ENCODE measurements at places on chromosomes 3 and 15.

GRCh38 chr3:186525369-186526255 is 18.6 kb downstream of the CRYGS start:
- DNase-seq, result no peak

GRCh38 chr15:58026051-58026450 is 39.5 kb downstream of the ALDH1A2 start:
- no peak for DNase-seq

GRCh38 chr3:42507252-42507651 is 4.8 kb downstream of the VIPR1 start:
- no peak for DNase-seq

- no peak for DNase-seq
These were observed 30.3 kb downstream of the RPN1 start for GRCh38 chr3:128620268-128620691.
